ENCODE measurements at places on chromosomes 13 and 19.

DNA sequence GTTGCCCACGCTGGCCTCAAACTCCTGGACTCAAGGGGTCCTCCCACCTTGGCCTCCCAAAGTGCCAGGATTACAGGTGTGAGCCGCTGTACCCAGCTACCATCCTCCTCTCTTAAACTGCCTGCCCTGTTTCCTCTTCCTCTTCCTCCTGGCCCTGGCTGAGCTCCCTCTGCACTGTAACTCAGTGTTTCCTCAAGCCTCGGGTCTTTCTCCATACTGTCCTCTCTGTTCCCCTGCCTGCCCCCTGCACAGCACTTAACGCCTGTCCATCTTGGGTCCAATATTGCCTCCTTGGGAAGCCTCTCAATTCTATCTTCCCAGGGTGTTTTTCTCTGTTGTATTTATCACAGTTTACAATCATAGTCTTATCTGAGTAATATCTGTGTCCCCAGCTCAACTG is 6.1 kb downstream of the LIPE start:
- no peak for DNase-seq

DNA sequence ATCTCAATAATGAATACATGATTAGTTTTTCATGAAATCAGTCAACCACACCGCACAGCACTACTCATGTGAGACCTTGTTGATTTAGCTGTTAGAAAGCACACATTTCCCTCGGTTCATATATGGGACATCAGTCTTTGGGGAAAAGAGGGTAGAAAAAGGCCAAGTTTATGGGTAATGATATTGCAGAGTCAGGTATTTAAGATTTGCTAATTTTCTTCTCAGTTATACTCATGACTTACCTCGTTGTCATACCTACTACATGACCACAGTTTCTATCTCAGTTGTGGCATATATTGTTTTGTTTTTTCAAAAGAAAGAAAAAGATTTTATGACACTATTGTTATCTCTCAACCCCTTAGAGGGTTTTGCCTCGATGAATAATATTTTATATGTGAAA is 165.6 kb downstream of the POU4F1 start:
- DNase-seq = no peak

DNA sequence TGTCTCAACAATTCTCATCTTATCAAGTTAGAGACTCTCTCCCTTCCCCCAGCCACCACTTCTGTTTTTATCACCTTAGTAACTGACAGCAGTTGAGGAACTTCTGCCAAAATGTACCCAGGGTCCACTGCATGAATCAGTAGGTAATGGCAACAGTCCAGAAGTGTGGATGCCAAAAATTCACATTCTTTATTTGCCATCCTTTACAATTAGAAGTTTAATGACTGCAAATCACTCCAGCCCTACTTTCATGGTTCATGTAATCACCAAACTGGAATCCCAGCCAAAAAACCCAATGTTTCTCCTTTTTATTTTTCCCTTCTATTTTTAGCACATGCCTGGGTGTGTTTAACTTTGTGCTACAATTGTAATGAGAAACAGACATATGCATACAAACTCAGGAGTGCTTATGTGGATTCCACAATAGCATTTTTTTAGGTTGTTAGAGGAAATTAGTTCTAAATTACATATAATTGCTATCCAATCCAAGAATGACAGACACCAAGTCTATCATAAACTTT is 243.5 kb downstream of the RGCC start:
- peak; percentile 35 for DNase-seq

DNA sequence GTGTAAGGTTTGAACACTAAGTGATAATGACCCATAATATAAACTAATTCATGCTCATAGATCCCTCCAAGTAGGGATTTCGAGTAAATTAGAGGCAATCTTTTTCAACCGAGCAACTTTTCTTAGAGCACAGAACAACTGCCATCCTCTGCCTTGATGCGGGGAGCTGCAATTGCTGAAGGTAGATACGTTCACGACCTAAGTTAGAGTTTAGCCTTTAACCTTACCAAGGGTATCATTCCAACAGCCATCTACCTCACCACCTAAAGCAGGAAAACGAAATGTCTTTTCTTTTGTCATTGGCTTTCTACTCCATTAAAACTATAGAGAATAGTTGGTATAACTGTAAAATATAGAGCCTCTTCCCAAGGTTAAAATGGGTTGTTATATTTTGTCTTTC is 42.2 kb upstream of the NBEA start:
- no peak for DNase-seq

DNA sequence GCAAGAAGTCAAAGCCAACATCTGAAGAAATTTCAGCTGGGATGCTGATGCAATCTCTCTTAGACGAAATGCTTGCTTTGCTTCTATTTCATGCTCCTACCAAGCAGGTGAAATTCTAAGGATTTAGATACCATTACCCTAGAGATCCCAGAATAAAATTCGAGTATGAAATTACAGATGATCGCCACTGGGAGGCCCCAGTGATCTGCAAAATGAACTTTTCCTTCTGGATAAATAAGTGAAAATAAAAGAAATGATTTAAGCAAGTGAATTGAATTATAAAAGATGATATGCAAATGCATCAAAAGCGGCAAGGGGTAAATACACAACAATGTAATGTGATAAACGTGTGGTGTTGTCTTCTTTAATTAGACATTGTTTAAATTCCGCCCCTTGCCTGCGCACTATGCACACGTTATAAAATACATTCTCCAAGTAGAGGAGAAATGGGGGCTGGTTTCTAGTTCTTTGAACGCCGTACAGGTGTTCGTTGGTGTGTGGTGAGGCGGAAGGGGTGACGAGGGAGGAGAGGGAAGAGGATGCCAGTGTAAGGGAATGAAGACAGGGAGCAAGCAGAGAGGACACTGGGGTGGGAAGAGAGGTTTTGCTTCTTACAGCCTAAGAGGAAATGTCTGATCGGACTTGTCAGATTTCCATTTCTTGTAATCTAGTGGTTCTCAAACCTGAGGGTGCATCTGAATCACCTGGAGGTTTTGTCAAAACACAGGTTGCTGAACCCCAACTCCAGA is 58.0 kb downstream of the ERCC5 start:
- no peak for DNase-seq

GRCh38 chr13:49220856-49221589 is 885 bp downstream of the MLNR start:
- no peak for DNase-seq

- no peak for DNase-seq
Observed at GRCh38 chr19:16876904-16877361, 11.9 kb upstream of the F2RL3 start.

DNA sequence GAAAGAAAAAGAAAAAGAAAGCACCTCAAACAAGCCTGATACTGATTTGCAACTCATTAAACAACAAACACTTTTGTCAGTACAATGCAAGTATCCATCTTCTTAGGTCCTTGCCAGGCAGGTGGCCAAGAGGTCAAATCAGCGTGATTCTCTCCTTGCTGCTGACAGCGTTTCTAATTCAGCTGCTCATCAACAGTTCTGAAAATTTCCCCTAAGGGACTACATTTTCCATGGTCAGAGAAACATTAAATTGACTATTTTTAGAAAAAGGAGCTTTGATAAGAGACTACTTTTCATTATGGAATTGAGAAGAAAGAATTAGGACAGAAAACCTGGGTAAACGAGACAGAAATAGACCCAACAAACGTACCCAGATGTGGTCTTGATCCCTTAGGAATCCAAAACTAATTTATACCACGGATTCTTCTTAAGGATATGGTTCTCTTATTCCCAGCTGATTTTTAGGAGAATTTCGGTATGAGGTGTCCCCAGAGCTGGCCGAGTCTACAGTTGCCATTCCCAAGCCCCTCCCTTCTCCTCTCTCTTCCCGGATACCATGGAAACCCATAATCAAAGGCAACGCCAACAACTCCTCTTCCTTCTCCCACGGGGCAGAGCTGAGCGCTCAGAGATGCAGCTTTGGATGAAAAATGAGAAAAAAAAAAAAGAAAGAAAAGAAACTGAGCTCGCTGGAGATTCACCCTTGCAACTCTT is 29.5 kb upstream of the CEBPG start:
- no peak for DNase-seq

- DNase-seq = no peak
Observed at GRCh38 chr19:56896095-56896494, 55.6 kb upstream of the PEG3 start.
